ENCODE measurements at places on chromosomes 7 and 10.

DNA sequence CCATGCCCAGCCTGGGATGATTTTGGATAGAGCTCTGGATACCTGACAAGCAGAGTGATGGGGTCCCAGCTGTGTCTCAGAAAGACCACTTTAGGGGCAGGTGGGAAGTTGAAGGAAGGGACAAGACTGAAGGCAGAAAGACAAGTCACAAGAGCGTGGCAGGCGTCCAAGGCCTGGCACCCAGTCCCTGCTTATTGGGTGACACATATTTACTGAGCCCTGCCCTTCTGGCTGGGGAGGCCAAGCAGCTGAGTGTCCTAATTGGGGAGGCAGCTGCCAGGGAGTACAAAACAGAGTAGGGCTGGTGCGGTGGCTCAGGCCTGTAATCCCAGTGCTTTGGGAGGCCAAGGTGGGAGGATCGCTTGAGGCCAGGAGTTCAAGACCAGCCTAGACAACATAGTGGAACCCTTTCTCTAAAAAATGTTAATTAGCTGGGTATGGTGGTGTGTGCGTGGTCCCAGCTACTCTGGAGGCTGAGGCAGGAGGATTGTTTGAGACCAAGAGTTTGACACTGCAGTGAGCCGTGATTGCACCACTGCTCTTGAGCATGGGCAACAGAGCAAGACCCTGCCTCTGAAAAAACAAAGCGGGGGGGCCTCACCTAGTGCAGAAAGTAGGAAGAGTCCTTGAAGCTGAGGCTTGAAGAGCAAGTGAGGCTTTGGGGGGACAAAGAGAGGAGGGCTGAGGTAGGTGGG, 53.0 kb upstream of the GTF2I start:
- no peak for DNase-seq

DNA sequence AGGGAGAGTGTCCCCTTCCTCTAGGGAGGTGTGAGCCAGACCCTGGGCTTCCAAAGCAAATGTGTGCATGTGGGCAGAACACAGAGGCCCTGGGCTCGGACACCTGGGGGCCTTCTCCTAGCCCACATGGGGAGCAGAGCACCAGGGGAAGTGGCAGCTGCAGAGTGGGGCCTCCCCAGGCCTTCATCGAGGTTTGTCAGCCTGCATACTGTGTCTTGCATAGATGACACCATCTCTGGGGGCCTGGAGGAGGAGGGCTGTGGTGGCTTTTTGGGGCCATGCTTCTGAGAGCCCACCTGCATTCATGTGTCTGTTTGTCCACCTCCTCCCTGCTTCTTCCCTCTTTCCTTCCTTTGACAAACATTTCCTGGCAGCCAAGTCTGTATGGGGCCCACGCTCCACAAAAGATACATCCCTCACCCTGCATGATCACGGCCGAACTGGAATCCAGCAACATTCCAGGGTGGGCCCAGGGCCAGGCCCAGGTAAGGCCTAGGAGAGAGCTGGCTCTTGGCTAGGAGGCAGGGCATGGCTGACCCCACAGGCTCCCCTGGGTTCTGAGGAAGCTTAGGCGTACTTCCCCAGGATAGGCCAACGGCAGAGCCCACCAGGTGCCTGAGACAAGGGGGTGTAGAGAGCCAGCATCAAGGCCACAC, 79.2 kb downstream of the ZMIZ1 start:
- DNase-seq: no peak

- DNase-seq: no peak
Observed at GRCh38 chr7:44755698-44756627, 7.3 kb downstream of the ZMIZ2 start.

GRCh38 chr7:39526666-39527065, 39.5 kb upstream of the YAE1 start:
- DNase-seq: no peak

DNA sequence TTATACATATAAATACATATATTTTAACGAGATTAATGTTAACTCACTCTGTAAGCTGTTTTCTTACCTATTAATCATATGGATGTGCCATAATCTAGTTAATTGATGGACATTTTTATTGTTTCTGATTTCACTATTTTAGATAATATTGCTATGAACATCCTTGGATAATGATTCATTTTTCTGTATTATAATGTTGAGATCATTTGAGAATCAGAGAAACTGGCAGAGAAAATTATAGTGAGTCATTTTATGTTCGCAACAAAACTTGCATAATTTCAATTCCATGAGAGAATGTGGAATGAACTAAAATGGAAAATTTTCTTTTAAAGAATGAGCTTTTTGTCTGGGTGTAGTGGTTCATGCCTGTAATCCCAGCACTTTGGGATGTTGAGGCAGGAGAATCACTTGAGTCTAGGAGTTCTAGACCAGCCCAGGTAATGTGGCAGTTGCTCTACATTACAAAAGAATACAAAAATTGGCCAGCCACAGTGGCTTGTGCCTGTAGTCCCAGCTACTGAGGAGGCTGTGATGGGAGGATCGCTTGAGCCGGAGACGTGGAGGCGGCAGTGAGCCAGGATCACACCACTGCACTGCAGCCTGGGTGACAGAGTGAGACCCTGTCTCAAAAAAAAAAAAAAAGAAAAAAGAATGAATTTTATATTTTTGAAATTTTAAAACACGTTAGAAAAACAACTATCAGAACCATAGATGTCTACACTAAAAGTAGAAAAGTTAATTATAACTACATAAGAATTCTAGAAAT, 40.5 kb downstream of the PAPSS2 start:
- DNase-seq: no peak

GRCh38 chr10:50472914-50473313, 150.8 kb downstream of the SGMS1 start:
- no peak for DNase-seq

- no peak for DNase-seq
Observed at GRCh38 chr7:82624337-82624736, 180.8 kb upstream of the CACNA2D1 start.

GRCh38 chr10:100101192-100102076, 19.8 kb upstream of the CPN1 start:
- DNase-seq: no peak

DNA sequence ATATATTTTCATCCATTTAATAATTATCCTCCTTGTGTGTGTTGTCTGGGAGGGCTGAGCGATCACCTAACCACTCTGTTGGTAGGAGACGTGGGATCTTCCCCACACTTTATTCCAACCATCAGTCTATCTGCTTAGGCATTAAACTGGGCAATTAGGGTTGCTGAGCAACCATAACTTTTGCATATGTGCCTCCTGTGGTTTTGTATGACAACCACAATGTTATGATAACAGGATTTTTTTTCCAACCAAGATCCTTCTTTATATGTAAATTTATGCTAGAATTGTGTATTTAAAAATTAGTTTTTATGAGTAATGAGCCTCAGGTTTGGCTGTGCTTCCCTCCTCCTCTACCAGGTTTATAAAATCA, 495.0 kb upstream of the MGMT start:
- DNase-seq: no peak

DNA sequence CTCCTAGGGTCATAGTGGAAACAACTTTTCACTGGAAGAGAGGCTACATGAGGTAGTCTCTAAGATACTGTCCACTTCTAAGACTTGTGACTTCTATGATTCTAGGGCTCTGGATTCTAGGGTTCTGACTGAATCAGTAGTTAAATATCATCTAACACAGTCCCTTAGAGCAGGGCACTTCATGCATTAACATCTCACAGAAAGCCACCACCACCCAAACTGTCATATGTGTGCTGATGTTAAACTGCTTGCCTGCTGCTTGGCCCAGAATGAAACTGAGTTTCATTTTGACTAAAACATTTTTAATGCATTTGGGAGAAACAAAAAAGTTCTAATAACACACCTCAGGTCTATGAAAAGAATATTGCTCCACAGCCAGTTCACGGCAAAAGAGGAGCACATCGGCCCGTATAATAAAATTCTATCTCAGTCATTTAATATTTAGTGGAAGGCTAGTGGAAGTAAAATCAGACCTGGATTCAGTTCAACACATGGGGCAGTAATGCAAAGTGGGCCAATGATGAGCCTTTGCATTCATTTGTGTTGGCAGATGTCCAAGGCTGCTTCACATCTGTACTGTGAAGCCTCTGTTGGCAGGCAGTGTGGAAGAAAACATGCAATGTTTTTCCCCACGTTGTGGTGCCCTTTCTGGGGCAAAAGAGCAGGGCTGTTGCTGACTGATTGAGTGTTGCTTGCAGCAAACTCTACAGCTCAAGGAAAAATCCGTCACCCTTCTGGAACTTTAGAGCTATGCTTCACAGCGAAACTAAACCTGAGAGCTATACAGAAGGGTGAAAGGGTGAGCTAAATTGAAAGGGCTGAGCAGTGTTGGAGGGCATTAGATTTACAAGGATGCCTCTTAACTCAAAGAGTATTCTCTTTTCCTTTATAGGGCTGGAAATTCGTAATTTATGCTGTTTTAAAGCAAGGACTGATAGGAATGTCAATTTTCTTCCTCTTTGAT, 33.5 kb upstream of the AUTS2 start:
- no peak for DNase-seq

DNA sequence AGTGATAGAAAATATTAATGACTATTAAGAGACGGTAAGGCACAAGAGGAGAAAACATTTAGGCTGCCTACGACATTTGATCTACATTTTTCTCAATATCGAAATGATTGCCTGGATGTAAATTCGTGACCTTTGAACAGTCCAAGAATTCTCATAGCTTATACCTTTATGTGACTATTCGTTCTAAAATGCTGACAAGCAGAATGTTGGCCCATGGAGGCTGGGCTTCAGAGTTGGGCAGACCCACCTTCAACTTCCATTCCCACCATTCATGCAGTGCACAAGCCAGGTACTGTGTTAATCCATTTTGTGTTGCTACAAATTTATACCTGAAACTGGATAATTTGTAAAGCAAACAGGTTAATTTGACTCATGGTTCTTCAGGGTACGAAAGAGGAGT, 441.4 kb upstream of the COBL start:
- no peak for DNase-seq

DNA sequence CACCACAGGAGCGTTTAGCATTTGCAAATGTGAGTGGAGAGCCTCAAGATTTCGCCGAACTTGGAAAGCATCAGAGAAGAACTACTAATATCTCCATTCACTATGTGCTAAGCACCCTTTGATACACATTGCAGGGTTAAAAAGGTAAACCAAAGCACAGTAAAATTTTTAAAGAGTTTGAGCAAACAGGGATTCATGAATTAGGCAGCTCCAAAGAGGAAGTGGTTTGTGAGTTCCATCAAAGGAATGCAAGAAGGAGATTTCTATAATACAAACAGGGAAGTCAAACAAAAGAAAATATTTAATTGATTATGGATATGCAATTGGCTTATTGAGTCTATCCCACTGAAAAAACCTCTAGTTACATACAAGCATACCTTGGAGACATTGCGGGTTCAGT, 81.1 kb upstream of the TMEM72 start:
- DNase-seq: no peak

- DNase-seq: no peak
Observed at GRCh38 chr10:92688927-92689662, 660 bp upstream of the HHEX start.

- DNase-seq: no peak
Observed at GRCh38 chr10:58675321-58675720, 162.6 kb downstream of the BICC1 start.

- DNase-seq: no peak
Observed at GRCh38 chr10:126639084-126639483, 31.4 kb downstream of the C10orf90 start.

DNA sequence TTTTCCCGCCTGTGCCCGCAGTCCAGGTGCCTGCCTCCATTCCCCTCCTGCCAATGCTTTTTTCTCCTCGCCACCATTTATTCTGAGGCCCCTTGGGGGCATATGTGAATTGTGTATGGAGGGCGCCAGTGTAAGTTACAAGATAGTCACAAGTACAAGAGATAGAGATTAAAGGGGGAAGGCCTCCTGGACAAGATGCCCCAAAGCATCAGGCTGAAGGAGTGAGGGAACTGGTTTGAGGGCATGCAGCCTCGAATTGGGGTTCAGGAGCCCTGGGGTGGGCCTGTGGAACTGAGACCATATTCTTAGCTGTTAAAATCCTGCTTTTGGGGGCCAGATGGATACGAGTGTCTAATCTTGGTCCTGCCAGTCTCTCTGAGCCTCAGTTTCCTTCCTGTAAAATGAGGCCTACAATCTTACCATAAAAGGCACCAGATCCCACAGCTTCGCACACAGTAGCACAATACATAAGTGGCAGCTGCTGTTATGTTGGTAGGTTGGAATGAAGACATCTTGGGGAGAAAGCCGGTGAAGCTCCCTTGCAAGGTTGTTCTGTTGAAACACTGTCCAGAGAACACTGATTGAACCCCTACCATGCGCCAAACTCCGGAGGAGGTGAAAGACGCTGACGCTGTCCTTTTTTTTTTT, 545 bp upstream of the COMTD1 start:
- no peak for DNase-seq

- DNase-seq: no peak
Observed at GRCh38 chr10:11881030-11881476, 57.9 kb downstream of the PROSER2 start.

- DNase-seq: no peak
Observed at GRCh38 chr10:119781498-119781897, 55.6 kb downstream of the INPP5F start.

GRCh38 chr7:130959743-130960207, 225.8 kb upstream of the KLF14 start:
- no peak for DNase-seq

DNA sequence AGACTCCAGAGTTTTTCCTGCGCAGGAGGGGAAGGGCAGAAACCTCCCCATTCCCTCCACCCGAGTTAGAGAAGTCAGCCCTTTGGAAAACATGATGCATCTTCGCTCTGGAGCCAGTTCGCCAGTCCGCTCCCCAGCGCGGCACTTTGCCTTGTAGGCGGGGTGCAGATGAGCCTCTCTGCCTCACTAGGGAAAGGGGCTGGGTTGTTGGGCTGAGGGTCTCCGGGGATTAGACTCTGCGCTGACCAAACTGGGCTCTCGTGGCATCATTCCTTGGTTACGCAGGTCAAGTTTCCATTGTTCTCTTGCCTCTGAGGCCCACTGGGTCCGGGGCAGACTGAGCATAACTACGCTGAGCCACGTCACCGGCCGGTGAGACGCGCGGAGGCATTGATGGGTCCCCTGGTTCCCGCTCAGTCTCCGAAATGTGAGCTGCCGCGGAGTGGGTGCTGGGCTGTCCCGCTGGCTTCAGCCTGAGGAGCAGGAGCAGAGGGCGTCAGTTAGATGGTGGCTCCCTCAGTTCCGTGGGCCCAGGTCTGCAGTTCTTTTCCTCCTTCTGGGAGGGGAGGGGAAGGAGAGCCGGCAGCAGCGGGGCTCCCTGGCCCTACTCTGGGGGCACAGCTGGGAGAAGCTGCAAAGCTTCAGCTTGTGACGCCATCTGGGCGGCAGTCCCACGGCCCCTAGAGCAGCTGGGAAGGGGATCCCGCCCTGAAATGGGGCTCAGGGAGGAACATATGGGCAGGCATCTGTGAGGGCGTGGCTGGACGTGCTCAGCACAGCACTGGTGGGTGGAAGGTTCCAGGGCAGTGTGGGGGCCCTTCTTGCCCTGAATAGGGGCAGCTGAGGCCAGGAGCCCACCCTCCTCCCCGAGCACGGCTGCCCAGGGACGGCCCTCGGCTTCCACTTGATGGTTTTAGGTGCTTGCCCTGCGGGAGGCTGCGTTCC, 121.3 kb upstream of the BTBD16 start:
- DNase-seq: no peak
